Natural killer cell treated with Interleukin-12 subunit alpha and Interleukin-12 subunit beta and Interleukin-15 and Interleukin-18, amount 100 ng/mL, for 72 hours (primary cell): ENCODE measurements at places on chromosomes 11 and 22. TPM values are rescaled to one million over a fixed set of nuclear protein-coding genes. Genes with fewer than 3 reads are reported as not detected.
A peak's percentile ranks its signal among the peaks of the same experiment; 100 is the strongest.

GRCh38 chr22:38955250-38955905 is 2.0 kb upstream of the APOBEC3A start:
- H3K4me3 ChIP-seq: no peak overlapping the region
- peaks cover 59% of the 10 kb centered on the region for H3K4me1 ChIP-seq
- no peaks in the 10 kb centered on the region for H3K36me3 ChIP-seq
- DNase-seq: peak; percentile 44
- peaks cover 11% of the 10 kb centered on the region for H3K27me3 ChIP-seq

DNA sequence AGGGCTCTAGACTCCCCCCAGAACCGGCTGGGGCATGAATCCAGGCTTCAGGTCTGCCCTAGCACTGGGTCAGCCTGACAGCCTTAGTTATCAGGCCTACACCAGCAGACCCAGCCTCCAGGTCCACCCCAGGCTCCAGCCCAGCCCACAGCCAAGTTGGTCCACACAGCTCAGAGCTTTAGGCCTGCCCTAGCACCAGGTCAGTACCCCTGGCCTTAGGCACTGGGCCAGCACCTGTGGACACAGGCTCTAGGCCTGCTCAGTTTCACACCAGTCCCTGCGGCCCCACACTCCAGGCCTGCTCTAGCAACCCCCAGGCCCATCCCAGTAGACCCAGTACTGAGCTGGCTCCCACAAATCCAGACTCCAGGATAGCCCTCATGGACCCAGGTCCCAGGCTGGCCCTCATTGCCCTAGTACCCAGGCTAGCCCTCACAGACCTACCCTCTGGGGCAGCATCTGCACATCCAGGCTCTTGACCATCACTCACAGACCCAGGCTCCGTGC is 52.7 kb downstream of the CLPB start:
- H3K36me3 ChIP-seq: peaks cover 7% of the 10 kb centered on the region
- no peak for DNase-seq
- H3K27ac ChIP-seq: no peak overlapping the region
- H3K4me1 ChIP-seq: no peaks in the 10 kb centered on the region
- H3K27me3 ChIP-seq: no peaks in the 10 kb centered on the region
- no peak overlapping the region for H3K4me3 ChIP-seq

GRCh38 chr22:31951194-31952093 is 7.1 kb downstream of the YWHAH start:
- H3K4me1 ChIP-seq: peaks cover 63% of the 10 kb centered on the region
- no peaks in the 10 kb centered on the region for H3K27me3 ChIP-seq
- H3K27ac ChIP-seq: peak overlapping the region; percentile 46
- DNase-seq: no peak
- peak overlapping the region; percentile 38 for H3K4me3 ChIP-seq

GRCh38 chr22:50198624-50199017 is 2.2 kb upstream of the SELENOO start:
- no peak overlapping the region for H3K4me3 ChIP-seq
- peaks cover 6% of the 10 kb centered on the region for H3K36me3 ChIP-seq
- DNase-seq: no peak
- no peak overlapping the region for H3K27ac ChIP-seq

DNA sequence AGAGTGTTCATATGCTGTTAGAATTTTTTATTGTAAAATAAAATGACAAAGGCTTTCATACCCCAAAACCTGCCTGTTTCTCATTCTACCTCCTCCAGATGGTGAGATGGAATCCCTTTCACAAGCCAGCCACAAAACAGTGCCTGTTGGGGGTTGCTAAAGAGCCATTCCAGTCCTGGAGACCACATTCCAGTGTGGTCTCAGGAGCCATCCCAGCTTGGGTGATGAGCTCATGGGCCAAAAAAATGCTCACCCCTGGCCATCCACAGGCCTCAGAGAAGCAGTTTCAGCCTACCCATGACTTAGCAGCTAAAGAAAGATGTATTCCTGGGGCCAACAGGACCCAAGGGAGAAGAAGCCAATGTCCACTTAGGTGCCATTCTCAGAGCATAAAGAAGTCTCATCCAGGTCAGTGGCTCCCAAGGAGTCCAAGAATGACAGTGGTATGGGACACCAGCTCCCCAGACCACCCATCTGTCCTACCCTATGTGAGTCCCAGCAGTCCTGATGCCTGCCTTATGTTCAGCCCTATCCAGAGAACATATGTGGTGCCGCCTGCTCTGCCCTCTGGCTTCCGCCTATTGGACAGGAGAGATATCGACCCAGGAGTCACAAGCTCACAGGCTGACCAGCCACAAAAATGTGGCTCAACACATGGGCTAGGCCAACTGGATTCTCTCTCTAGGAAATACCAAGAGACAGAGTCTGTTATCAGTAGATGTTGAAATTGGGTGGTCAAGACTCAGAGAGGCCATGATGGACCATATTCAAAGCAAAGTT is 26.4 kb downstream of the C11orf91 start:
- H3K27me3 ChIP-seq: peaks cover 30% of the 10 kb centered on the region
- H3K36me3 ChIP-seq: no peaks in the 10 kb centered on the region
- DNase-seq: no peak
- no peaks in the 10 kb centered on the region for H3K4me1 ChIP-seq
- no peak overlapping the region for H3K27ac ChIP-seq
- no peak overlapping the region for H3K4me3 ChIP-seq

DNA sequence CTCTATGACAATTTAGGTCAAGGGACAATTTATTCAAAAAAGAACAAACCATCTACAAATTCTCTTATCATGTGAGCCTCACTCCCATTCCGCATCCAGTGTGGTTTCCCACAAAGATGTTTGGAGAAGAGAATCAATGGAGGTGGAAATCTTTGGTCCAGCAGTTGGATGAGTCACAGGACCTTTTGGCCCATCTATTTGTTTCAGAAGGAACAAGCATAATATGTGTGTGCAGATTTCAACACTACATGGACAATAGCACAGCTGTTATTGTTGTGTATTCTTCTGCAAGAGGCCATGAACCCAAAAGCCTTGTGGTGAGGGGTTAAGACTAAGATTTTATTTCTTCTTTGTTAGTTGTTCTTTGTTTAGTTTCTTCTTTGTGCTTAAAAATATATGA is 61.6 kb downstream of the OR10A6 start:
- H3K27me3 ChIP-seq: peaks cover 11% of the 10 kb centered on the region
- no peaks in the 10 kb centered on the region for H3K36me3 ChIP-seq
- H3K4me1 ChIP-seq: no peaks in the 10 kb centered on the region
- DNase-seq: no peak
- no peak overlapping the region for H3K4me3 ChIP-seq
- H3K27ac ChIP-seq: no peak overlapping the region

- H3K27ac ChIP-seq: no peak overlapping the region
- H3K36me3 ChIP-seq: no peaks in the 10 kb centered on the region
- DNase-seq: no peak
- no peak overlapping the region for H3K4me3 ChIP-seq
- H3K4me1 ChIP-seq: no peaks in the 10 kb centered on the region
Measured at GRCh38 chr11:106160494-106160893, 83.0 kb downstream of the AASDHPPT start.

GRCh38 chr11:131977854-131978253 is 607.4 kb downstream of the NTM start:
- H3K27ac ChIP-seq: no peak overlapping the region
- no peaks in the 10 kb centered on the region for H3K36me3 ChIP-seq
- no peak overlapping the region for H3K4me3 ChIP-seq
- no peaks in the 10 kb centered on the region for H3K4me1 ChIP-seq
- no peaks in the 10 kb centered on the region for H3K27me3 ChIP-seq

DNA sequence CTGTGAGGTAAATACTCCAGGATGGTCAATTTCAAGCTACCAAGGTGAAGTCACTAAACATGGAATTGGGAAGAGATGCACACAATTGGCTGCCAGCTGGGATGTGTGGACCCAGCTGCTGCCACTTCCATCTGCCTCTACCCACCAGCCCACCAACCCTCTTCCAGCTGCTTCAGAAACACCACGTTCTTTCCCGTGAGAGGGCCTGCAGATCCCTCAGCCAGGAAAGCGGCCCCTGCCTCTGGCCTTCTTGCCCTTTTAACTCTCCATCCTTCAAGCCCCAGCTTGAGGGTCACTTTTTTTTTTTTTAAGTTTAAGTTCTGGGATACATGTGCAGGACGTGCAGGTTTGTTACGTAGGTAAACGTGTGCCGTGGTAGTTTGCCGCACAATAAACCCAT is 20.0 kb downstream of the PRG3 start:
- DNase-seq: peak; percentile 0
- H3K4me3 ChIP-seq: no peak overlapping the region
- peaks cover 2% of the 10 kb centered on the region for H3K4me1 ChIP-seq
- H3K27ac ChIP-seq: no peak overlapping the region
- peaks cover 9% of the 10 kb centered on the region for H3K27me3 ChIP-seq

- DNase-seq: no peak
- H3K4me3 ChIP-seq: peak overlapping the region; percentile 68
- peaks cover 6% of the 10 kb centered on the region for H3K27me3 ChIP-seq
- peaks cover 14% of the 10 kb centered on the region for H3K36me3 ChIP-seq
Measured at GRCh38 chr22:36865346-36865745, 4.5 kb downstream of the NCF4 start.

- no peak for DNase-seq
- H3K36me3 ChIP-seq: no peaks in the 10 kb centered on the region
- no peak overlapping the region for H3K4me3 ChIP-seq
- H3K4me1 ChIP-seq: peaks cover 4% of the 10 kb centered on the region
Measured at GRCh38 chr11:115761348-115761747, 257.1 kb upstream of the CADM1 start.

DNA sequence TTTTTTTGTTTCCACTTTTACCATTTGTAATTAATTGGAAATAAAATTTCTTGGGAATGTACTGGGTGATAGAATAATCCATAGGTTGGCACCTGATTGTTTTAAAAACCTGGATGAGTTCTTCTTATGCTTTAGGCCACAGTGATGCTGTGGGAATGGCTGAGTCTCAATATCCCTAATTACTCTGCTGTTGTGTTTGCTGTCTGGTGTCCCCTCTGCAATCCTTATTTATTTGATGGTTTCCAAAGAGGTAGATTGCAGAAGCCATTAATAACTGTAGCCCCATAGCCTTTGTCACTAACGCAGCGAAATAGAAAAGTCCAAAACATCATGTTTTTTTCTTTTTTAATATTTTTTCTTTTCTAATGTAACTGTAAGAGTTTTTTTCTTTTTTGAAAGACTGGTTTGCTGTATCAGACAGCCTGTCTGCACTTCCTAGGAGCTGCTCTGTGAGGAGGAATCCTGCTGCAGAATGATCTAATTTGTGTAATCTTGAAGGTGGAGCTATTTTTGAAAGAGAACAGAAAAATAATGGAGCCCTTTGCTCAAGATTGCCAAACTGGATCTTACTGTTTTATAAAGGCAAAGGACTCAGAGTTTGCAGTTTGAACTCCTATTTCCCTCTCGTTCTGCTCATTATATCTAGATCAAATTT is 14.9 kb downstream of the PACS1 start:
- H3K27me3 ChIP-seq: no peaks in the 10 kb centered on the region
- H3K4me3 ChIP-seq: no peak overlapping the region
- H3K36me3 ChIP-seq: no peaks in the 10 kb centered on the region

DNA sequence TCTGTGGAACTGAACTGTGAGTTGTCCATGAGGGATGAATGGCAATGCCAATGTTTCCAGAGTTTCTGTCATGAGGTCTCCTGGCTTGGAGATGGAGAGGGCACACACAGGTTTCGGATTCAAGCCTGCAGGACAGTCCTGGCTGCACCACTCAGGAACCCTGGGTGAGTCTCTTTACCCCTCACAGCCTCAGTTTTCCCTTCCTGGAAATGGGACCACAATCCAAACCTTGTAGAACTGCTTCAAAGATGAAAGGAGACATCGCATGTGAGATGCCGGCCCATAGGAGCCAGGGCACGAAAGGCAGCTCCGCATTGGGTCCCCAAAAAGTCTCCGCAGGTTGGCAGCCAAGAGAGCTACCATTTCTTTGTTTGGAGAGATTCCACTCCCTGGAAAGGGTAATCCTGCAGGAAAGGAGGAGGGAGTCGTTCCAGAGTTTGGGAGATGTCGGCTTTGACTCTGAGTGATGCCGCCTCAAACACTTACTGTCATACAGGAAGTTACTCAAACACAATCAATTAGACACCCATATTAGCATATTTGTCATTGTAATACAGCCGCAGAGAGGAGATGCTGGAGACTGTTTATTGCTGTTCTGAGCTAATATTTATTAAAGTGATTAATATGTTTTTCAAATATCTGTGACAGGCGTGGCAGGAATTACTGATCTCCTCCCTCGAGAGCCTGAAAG is 318.3 kb downstream of the MN1 start:
- no peaks in the 10 kb centered on the region for H3K36me3 ChIP-seq
- no peak for DNase-seq
- H3K27ac ChIP-seq: no peak overlapping the region

DNA sequence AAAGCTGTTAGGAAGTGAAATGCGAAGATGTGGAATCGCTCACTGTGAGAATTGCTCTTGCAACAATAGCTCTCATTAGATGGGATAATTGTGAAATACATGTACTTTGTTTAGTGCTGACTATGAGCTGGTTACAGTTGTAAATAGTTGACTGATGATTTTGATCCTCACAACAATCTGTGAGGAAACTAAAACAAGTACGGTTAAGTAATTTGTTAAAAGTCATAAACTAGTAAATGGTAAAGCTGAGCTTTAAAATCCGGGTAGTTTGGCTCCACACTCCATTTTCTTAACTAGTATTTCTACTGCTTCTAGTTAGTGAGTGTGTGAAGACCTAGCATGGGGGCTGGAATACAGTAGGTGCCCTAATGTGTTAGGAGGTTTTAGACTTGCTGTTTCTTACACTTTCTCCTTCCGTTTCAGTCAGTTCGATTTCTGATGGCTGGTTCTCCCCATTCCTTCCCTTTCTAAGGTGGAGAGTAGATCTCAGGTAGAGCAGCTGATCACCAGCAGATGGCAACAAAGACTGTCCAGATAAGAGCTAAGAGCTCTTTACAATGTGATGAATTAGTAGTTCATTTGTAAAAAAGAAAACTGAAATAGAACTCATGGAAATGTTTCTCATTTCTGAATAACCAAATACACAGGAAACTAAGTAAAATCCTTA is 16.3 kb upstream of the CYP2R1 start:
- H3K4me3 ChIP-seq: no peak overlapping the region
- no peaks in the 10 kb centered on the region for H3K36me3 ChIP-seq

GRCh38 chr11:58923300-58923788 is 15.9 kb upstream of the GLYATL1 start:
- no peaks in the 10 kb centered on the region for H3K36me3 ChIP-seq
- DNase-seq: no peak
- peaks cover 16% of the 10 kb centered on the region for H3K27me3 ChIP-seq
- no peak overlapping the region for H3K4me3 ChIP-seq
- no peak overlapping the region for H3K27ac ChIP-seq

GRCh38 chr11:96785073-96785472 is 395.3 kb downstream of the JRKL start:
- no peaks in the 10 kb centered on the region for H3K36me3 ChIP-seq
- H3K27ac ChIP-seq: no peak overlapping the region
- H3K4me3 ChIP-seq: no peak overlapping the region
- no peaks in the 10 kb centered on the region for H3K4me1 ChIP-seq
- no peak for DNase-seq

RAB39A gene
- total RNA-seq: 0.53 TPM

KRTAP5-1 gene
- total RNA-seq: not detected

KRTAP5-11 gene
- not detected for total RNA-seq

PGR gene
- total RNA-seq: not detected

FADD gene
- 30.9 TPM for total RNA-seq

MUC5AC gene
- not detected for total RNA-seq

SYCE3 gene
- not detected for total RNA-seq
